NCI-H2107 (cell line): ENCODE measurements at places on chromosomes 7 and 10.
A peak's percentile ranks its signal among the peaks of the same experiment; 100 is the strongest.

GRCh38 chr7:40680657-40681056, 545.9 kb downstream of the SUGCT start:
- DNase-seq, result no peak

- DNase-seq, result no peak
Observed at GRCh38 chr7:40996233-40996677, 706.6 kb downstream of the INHBA start.

- no peak for DNase-seq
Observed at GRCh38 chr7:145497911-145498525, 618.6 kb upstream of the CNTNAP2 start.

DNA sequence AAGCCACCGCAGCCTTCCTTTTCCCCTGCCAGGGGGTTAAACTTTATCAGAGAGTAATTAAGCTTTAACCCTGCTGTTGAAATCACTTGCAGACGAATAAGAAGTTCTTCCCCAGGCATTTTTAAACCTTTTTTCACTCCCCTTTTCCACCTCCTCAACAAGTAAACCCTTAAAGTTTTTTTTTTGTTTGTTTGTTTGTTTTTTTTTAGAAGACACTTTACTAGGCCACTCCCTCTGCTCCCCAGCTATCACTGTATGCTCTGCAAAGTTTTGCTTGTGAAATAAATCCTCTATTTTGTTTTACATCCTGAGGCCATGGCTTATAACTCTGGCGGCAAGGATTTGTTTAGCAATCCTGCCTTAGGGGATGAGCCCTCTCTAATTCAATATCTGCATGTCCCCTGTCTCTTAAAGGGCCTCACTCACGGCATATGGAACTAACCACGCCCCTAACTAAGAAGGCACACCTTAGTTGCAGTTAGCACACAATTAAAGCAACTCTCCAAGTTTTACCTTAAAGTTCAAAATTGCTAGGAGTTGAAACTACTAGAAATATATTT, 1354.7 kb upstream of the LRRTM3 start:
- DNase-seq, result no peak

DNA sequence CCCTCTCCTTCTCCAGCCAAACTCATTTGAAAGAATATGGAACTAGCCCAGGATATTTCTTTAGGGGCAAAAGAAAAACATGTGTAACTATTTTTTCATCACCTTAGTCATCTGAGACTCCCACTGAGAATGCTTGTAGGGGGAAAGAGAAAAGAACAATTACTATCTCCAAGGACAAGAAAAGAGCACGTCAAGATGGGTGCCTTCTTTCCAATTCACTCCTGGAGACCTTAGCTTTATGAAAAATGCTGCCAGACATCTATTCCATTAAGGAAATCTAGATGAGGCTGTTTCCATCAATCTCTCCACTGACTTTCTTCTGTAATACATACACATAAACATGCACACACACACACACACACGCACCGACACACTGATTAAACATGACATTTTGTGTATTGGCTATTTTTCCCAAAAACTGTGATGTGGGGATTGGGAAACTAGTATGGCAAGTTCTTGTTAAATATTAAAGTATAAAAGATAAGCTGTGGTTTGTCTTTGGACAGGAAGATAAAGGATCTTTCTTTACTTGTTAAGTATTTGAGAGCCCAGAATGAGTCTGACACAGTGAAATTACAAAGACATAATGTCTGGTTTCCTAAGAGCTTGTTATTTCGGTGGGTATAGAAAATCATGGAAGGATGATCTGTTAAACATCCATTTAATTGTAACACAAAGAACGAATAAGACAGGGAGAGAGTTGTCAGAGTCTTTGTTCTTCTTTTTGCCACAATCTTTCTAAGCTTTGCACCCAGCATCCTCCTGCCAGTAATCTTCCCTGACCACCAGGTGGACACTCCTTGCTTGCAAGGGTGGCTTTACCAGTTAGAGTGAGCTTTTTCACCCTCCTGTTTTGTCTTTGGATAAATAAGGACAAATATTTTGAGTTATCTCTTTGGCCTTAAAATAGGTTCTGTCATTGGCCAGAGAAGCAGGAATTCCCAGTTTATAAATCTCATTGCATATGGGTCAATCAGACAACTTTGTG, 177.3 kb upstream of the TMEM72 start:
- no peak for DNase-seq

DNA sequence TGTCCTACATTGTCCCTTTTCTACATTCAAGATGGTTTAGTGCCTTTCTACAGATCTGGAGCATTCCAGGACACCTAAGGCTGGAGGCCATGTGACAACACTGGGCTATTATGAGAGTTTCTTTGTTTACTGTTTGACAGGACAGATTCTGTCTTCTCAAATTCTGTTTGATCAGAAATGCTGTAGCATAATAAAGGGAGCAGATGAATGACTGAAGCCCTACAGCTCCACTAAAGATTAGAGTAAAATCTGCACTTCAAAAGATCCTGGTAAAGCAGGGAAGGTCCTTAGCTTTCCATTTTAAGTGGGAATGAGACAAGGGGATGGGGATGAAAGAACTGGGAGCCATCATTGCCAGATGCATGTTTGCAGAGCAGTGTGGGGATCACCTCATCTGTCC, 38.4 kb downstream of the TMEM229A start:
- DNase-seq, result no peak

DNA sequence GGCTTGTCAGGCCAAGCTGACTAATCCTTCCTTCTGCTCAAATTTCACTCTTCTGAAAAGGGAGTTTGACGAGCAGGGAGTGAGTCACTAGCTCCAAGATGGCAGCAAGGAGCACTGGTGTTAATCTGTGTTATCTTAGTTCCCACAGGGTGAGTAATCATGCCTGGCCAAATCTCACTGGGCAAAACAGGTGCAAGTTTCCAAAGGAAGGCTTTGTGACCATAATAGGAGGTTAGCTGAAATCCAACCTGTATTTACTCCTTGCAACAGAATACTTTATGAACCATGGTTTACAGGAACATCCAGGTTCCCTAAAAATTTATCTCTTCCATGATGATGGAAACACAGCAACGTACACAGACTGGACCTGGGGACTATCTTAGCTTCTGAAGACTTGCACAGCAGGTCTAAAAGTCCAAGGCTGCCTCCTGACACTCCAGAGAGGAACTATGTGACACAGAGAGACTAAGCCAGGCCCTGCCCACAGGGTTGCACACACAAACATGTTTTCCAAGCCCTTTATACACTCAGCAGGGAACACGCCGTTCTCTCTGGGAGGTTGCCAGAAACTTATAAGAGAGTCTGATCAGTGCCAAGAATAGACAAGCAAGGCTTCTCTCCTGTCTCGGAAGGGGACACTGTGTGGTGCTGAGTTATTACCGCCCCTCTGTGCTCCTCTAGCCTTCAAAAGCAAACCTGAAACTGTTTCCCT, 46.3 kb downstream of the PDK4 start:
- peak; percentile 31 for DNase-seq

- no peak for DNase-seq
Observed at GRCh38 chr7:27553273-27553672, 109.4 kb downstream of the HIBADH start.

DNA sequence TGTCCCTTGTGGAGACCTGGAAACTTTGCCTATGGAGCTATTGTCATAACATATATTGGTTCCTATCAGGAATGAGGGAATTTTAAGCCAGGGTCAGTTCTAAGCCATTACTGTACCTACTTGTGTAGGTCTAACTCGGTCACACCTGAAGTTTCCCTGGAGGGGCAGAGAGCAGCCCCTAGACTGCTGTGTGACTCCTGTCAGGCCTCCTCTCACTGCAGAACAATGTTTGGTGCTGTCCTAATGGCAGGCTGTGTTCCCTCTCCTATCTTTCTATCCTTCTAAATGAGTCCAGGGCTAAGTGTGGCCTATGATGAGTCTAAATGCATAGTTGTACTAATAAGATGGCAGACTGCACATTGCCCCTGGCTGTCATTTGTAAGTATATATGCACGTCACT, 14.2 kb downstream of the MBL2 start:
- DNase-seq, result no peak
